ENCODE measurements at places on chromosomes 2 and 18.

- peak; percentile 90 for DNase-seq
Observed at GRCh38 chr2:37324536-37324785, 172 bp downstream of the PRKD3 start.

GRCh38 chr2:190765386-190766173, 115.0 kb upstream of the GLS start:
- no peak for DNase-seq

DNA sequence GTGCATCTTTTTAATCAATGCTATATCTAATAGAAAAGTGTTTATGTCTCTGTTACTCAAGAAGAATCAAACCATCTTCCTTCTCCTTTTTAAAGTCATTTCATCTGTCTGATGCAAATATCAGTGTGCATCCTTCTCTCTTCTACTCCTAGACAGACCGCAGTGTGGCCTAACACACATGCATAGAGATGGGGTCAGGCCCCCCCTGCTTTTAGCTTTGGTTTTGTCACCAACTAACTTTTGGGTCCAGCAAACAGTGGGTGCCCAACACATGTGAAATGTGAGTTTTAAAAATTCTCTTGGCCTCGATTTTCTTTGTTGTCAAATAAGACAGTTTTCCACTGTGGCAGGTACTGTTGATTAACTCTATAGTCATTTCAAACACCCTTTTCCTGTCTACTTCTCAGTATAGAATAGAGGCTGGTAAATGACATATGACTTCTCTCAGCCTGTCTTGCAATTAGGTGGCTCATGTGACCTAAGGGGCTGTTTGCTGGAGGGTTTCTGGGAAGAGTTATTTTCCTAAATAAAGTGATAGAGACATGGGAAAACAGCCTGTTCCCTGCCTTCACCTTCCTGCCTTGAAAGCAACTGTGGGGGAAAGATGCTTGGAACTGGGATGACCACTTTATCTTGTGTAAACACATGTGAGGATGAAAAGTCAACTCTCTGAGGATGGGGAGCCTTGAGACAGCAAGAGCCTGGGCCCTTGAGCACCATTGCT, 65.7 kb upstream of the DARS1 start:
- DNase-seq, result no peak

DNA sequence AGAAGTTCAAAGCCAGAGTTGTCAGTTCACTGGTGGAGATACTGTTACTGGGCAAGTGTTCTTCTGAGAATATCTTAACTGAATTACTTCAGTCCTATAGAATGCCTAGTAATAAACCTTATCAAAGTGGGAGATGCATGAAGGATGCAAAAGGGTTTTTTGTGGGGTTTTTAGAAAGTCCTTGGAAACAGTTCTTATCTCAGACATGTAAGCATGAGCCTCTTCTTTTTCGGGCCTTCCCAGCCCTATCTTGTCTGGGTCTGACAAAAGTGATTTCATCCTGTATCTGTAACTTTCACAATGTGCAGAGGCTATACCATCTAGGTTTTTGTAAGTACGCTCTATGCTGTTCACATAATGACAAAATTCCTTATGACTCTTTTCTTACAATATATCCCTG, 255.5 kb downstream of the MYO3B start:
- DNase-seq, result no peak

DNA sequence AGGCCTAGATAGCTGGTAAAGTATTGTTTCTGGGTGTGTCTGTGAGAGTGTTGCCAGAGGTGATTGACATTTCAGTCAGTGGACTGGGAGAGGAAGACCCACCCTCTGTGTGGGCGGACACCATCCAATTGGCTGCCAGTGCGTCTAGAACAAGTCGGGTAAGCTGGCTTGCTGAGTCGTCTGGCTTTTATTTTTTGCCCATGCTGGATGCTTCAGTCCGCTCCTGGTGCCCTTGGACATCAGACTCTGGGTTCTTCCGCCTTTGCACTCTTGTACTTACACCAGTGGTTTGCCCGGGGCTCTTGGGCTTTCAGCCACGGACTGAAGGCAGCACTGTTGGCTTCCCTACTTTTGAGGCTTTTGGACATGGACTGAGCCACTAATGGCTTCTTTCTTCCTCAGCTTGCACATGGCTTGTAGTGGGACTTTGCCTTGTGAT, 24.3 kb downstream of the DIS3L2 start:
- DNase-seq, result no peak

- DNase-seq, result no peak
Observed at GRCh38 chr18:10063489-10063888, 149.7 kb downstream of the VAPA start.

DNA sequence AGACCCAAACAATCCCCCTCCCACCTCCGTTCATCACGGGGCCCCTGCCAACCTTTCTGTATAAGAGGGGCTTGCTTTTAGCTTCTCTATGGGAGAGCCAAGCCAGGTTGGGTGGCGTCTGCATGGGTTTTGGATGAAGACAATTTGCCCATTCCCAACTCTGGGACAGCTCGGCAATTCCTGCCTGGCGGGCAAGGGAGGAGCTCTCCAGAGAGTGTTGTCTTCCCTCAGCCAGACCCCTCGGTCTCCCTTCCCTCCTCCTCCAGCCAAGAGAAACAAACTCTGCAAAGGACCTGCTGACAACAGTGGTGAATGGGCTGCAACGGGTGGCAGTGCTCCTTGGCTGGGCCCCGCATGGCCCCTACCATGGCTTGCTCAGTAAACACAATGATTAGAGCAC, 267.2 kb upstream of the HDAC4 start:
- no peak for DNase-seq

DNA sequence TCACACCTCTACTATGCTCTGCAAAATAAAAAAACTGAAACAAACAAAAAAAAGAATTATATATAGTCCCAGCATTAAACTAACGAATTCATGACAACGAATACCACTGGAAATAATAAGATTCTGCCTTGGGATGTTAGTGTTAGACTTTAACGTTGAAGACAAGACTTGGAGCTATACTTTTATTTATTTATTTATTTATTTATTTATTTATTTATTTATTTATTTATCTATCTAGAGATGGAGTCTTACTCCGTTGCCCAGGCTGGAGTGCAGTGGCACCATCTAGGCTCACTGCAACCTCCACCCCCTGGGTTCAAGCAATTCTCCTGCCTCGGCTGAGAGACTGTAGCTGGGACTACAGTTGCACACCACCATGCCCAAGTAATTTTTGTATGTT, 27.2 kb upstream of the PAPOLG start:
- no peak for DNase-seq

DNA sequence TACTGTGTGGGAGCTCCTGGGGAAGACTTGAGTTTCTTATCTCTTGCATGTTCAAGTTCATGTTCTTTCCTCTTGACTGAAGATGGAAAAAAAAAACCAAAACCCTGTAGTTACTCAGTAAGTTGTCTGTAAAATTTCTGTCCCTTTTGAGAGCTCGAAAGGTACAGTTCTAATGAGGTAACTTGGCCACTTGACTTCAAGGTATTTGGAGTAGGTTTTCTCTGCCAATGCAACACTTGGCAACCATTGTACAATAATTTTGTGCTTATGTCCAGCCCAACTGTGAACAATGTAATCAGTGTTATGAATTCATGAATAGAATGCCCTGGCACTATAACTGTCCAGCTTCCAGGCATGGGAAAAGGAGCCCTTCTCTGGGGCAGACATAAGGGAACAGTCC, 111.0 kb downstream of the LIPG start:
- no peak for DNase-seq

- no peak for DNase-seq
Observed at GRCh38 chr2:177281400-177282180, 17.1 kb upstream of the NFE2L2 start.

DNA sequence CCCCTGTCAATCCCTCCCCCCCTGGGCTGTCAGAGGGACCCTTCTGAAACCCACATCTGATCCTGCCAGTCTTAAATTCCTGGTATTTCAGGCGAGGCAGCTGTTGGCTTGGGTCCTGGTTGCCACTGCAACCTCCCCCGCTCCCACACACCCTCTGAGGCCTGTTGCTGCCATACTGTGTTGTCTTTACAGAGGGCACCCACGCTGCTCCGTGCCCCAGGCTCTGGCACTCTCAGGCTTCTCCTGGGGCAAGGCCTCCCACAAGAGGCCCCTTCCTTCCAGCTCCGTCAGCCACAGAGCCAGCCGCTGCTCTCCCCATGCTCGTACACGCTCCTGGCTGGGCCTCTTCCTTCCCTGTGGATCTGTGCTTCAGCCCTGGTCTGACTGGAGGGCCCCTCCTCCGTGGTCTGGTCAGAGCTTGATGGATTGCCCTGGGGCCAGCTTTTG, 8.6 kb downstream of the CABLES1 start:
- DNase-seq, result peak; percentile 53

GRCh38 chr2:128834880-128835252, 516.2 kb upstream of the HS6ST1 start:
- peak; percentile 17 for DNase-seq

DNA sequence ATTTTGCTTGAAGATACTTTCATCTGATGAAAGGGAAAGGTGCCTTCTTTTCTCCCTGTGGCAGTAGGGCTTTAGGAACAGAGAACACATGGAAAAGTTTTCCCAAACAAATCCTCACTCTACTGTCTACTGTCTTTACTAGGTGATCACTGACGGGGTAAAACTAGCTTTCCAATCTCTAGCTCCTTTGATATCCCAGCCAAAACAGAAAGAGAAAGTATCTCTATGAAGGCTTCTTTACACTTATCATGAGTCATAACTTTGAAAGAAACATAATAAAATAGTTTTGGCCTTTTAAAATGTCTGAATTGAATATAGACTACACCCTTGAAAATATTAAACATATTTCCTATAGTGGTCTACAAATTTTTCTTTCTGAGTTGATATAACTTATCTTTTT, 214.5 kb downstream of the DSEL start:
- DNase-seq, result no peak

GRCh38 chr18:7572822-7573221, 5.7 kb downstream of the PTPRM start:
- no peak for DNase-seq

- DNase-seq, result peak; percentile 30
Observed at GRCh38 chr2:238104691-238105371, 4.7 kb downstream of the ESPNL start.

- DNase-seq, result no peak
Observed at GRCh38 chr2:224023188-224023587, 15.9 kb downstream of the SERPINE2 start.

- no peak for DNase-seq
Observed at GRCh38 chr2:68423966-68424650, 43.0 kb downstream of the FBXO48 start.

DNA sequence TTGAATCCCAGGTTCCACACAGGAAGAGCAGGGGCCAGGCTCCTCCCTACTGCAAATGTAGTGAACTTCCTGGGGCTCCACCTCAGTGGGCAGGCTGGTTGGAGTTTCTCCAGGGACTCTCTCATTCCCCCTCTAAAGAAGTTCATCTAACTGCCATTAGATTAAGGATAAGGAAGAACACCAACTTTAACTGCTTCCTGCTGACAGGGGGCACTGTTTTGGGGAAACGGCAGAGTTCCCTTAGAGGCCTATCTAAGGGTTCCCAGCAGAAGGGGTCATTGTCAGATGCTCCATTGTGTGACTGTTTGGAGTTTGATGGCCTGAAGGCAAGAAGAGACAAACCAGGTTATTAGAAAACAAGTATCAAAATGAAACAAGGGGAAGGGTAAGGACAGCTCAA, 2159.7 kb upstream of the PIK3C3 start:
- no peak for DNase-seq

- DNase-seq, result no peak
Observed at GRCh38 chr18:7170292-7170691, 52.7 kb upstream of the LAMA1 start.

- no peak for DNase-seq
Observed at GRCh38 chr2:236216711-236217110, 47.5 kb downstream of the ASB18 start.

DNA sequence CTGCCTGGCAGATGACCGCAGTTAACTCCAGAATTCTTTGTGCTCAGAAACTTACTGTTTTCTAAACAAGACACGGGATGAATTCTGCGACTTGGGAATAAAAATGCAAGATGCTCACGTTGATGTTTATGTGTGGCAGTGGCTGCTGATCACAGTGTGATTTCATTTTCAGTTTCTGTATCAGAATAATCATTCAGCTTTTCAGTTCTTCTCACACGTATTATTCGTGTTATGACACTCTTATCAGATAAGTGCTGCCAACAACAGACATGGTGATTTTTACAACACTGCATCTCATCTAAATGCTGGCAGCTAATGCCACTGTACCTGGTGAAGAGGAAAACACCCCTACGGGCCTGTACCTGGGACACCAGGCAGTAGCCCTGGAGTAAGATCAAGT, 272.9 kb upstream of the REV1 start:
- no peak for DNase-seq

GRCh38 chr2:164617466-164617865, 3.8 kb downstream of the GRB14 start:
- DNase-seq, result no peak

DNA sequence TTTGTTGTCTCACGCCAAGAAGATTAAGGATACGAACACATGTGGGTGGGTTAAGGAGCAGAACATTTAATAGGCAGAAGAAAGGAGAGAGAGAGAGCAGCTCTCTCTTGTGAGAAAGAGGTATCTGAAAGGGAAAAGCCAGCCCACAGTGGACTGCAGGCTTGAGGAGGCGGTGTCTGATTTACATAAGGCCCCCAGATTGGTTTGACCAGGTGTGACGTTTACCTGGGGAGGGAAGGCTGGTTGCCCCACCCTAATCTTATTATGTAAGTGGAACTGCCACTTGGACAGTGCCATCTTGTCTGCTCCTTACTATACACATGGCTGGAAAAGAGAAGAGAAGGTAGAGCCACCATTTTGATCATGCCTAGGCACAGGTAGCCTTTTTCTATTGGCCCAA, 189.2 kb downstream of the NCK2 start:
- DNase-seq, result no peak

DNA sequence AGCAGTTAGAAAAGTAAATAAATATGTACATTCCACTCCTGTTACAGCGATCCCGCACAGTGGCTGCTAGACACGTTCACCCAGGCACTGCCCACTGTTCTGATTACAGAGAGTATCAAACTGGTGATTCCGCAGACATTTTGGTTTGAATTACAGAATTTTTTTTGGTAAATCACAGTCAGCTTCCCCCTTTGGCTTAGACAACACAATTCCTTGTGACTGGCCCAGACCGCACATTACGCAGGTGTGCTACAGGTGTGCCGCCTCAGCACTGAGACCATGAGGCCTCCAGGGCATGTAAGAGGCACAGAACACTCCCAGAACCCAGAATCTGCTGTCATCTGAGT, 112.3 kb downstream of the PXDN start:
- no peak for DNase-seq

DNA sequence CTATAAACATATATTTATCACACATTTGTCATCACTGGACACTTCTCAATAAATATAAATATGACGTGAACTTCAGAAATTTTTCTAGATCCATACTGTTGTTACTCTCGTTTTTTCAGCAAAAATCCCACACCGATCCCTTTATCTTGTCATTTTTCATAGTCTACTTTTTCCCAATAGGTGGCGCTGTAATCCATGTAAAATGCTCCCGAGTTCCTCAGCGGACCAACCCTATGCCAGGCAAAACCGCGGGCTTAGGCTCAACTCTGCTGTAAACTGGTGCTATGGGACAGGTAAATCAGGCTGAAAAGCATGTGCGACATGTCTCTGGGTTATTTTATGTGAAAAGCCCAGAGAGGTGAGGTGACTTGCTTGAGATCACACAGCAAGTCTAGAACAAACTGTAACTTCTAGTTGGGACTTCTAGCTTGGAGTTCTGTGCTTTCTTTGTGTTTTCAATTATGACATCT, 104.0 kb downstream of the COBLL1 start:
- peak; percentile 65 for DNase-seq

GRCh38 chr2:60957224-60957623, 60.3 kb upstream of the PEX13 start:
- DNase-seq, result no peak
